ENCODE measurements at places on chromosomes 3 and 15.
A peak's percentile ranks its signal among the peaks of the same experiment; 100 is the strongest.

GRCh38 chr3:17841190-17841828 is 98.9 kb upstream of the TBC1D5 start:
- peak; percentile 92 for DNase-seq

DNA sequence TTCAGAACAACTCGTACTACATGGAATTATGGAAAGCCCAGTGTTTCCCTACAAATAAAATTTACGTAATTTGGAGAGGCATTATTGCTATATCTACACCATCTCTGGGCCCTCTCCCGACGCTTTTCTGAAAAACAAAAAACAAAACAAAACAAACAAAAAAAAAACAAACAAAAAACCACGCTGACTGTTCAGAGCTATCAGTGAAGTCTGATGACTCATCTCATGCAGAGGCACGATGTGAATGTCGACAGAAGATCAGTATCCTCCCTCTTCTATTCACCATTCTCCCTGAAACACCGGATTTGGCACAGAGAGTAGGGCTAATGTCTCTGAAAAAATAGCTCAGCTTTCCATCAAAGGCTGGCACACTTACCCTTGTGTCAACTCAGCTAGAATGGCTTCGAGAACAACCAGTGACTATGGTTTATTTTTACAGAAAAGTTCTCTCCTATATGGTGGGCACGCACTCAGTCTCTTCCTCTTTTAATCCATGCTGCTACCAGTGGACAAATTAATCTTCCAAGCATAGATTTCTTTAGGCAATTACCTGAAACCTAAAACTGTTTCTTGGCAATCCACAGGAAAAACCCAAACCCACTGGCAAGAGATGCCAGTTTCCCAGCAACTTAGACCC is 1.5 kb downstream of the CRBN start:
- DNase-seq: no peak

GRCh38 chr3:11434017-11434526 is 161.9 kb downstream of the ATG7 start:
- no peak for DNase-seq

DNA sequence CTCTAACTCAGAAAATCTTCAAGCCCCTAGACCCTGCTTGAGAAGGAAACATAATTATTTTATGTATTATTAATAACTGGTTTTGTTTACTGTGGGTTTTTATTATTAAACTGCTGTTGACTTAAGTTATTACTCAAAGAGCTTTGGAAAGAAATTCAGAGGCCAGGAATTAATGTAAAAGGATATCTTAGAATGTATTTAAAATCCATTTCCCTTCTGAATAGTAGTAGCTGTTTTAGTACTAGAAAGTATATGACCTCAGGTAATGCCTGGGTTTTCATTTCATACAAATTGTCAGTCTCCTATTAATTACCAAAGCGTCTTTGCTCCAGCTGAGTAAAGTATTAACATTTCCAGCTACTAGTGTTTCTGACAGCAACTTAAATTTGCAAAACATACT is 223.1 kb downstream of the ITPR1 start:
- no peak for DNase-seq

DNA sequence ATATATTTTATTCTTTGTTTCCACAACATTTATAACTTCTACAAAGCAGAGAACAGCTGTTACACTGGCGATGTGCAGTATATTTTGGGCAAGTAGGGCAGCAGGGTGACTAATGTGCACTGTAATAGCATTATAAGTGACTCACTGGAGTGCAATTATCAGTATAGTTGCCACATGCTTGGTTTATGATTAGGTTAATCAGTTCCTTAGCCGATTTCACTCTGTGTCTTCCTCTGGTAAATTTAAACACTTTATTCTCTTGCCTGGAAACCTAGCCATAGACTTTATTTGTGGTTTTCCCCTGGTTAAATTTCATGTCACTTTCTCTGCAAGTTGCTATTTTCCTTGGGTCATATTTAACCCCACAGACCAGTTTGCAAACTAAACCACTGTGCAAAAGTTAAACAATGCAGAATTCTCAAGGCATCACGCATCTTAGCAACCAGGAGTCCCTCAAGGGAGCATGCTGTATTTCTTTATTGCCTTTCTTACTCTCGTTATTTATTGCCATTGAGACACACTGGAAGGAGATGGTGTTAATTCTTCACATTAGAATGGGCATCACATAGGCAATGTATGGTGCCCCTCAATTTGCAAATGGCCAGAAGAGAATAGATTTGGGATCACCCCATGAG is 690.2 kb upstream of the DPPA4 start:
- DNase-seq: no peak

DNA sequence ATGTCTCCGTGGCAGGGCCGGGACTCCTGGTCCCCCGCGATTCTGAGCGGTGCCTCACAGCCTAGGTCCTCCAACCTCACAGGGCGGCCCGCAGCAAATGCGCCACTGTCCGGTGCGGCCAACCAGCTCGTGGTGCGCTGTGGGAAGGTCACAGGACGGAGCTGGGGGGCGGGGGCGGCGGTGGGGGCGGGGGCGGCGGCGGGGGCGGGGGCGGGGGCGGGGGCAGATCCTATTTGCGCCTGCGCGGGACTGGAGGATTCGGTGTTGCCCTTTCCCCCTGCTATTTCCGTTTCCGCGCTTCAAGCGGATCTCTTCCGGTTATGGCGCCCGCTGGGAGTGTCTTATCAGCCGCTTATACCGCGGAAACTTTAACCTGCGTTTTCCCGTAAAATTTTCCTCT is 106.7 kb upstream of the SNRPN start:
- no peak for DNase-seq

DNA sequence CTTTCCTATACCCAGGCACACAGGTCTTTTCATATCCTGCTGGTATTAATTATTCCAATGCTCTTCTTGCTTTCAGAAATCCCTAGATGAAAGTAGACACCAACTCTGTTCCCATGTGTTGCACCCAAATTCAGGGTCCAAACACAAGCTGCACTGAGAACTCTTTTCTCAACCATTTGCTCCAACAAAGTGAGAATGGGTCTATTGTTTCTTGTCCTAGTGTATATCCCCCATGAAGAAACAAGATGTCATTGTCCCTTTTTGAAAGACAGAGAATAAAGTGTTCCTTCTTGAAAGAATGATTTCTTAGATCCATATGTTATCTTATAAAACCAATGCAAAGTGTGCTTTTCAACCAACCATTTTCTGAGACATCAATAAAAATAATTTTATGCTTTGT is 353.7 kb downstream of the CNTN6 start:
- DNase-seq: no peak

DNA sequence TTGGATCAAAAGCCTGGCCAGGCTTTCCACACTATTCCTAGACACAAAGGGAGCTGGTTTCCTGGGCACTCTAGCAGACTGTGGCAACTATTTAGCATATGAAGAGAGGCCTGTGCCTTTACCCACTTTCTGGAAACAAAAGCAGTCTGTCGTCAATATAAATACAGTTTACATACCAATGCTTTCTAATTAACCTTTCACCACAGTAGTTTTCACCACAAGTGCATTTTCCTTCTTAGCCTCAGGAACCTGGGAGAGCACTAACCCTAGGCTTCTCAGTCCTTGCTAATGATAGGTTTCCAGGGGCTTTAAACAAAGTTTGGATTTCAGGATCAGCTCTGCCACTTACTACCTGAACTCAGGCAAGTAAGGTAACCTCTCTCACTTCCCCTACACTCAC is 499.1 kb downstream of the MAGI1 start:
- DNase-seq: no peak

GRCh38 chr3:101846709-101847108 is 2.6 kb upstream of the NFKBIZ start:
- peak; percentile 57 for DNase-seq

DNA sequence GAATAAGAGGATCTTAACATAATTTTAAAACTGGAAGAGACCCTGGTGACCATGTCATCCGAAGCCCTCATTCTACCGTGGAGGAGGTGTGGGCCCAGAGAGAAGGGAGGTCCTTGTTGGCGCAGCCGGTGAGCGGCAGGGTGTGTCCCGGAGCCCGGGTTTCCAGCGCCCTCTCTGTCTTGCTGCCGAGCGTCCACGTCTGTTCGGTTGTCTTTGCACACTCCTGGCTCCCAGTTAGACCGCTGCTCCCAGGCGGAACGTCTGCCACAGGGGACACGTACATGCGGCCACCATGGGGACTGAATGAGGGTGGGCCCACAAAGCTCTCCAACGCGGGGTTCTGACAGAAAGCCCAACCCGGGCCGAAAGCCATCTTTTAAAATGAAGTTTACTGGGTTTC is 6.6 kb upstream of the MUC4 start:
- DNase-seq: no peak

- DNase-seq: no peak
Measured at GRCh38 chr3:32097768-32098167, 8.7 kb upstream of the GPD1L start.

DNA sequence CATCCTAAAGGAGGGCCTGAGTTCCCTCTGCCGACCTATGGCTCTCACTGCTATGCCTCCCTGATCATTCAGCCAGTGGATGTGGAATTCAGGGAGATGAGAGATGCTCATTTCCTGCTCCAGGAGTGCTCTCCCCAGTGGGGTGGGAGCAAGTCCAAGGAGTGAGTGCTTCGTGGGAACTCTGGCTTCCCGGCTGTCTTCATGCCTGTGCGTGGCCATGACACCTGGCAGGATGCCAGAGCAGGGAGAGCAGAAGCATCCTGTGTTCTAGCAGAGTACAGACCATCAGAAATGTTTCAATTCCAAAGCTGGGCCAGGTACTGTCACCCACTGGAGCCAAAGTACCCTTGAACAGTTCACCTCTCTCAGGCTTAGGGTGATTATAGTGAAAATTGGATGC is 45.1 kb downstream of the APH1B start:
- DNase-seq: no peak

DNA sequence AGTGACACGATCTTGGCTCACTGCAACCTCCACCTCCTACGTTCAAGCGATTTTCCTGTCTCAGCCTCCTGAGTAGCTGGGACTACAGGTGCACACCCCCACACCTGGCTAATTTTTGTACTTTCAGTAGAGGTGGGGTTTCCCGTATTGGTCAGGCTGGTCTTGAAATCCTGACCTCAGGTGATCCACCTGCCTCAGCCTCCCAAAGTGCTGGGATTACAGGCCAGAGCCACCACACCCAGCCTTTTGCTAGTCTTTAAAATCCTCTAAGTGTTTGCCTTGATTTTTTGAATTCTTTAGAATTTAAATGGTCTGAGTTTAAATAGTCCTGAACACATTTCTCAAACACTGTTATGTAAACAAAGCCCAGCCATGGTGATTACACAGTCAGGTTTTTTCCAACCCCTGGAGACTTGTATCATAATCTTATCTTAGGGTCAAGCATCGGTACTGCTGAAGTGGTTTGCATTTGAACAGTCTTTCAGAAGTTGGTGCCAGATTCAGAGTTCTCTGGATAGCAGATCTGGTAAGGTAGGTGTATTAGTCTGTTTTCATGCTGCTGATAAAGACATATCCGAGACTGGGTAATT is 28.2 kb upstream of the PIAS1 start:
- DNase-seq: no peak

GRCh38 chr3:158460926-158461325 is 110.1 kb upstream of the MLF1 start:
- DNase-seq: no peak

DNA sequence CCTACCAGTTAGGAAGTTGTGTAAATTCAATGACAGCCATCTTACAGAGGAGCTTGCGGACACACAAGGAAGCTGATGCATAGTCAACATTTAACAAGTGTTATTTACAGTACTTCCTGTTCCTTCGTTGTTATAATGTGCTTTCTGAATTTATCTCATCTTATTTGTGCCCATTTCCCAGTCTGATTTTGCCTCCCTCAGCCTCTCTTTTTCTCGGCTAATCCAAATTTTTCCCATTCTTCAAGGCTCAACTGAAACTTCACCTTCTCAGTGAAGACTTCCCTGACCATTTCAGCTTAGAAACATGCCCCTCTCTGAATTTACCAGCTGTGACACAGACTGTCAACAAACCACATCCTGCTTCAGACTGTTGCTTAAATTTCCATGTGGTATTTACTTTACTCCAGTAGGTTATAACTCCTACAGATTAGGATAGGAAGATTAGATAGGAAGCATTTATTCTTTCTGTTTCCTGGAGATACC is 55.7 kb upstream of the CP start:
- peak; percentile 75 for DNase-seq

- no peak for DNase-seq
Measured at GRCh38 chr15:22954326-22954725, 25.8 kb downstream of the CYFIP1 start.

- DNase-seq: peak; percentile 76
Measured at GRCh38 chr15:45157974-45158373, 28.2 kb downstream of the DUOX1 start.

GRCh38 chr15:63191895-63192618 is 2.7 kb downstream of the RAB8B start:
- peak; percentile 91 for DNase-seq

DNA sequence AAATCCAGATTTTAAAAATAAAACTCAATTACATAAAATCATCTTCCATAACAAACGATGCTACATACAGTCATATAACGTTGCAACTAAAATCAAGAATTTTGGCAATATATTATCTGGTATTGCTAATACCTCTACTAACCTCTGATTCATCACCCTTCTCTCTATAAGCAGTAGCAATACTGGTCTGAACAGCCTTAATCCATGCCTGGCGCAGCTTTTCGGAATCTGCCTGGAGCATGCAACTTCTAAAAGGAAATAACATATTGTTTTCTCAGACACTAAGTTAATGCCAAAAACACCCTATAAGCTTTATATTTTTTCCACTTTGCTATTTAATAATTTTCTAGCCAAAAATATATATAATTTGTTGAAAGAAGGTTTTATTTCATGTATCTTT is 35.4 kb upstream of the XXYLT1 start:
- no peak for DNase-seq

GRCh38 chr3:145094355-145094941 is 1066.5 kb downstream of the PLOD2 start:
- DNase-seq: no peak

DNA sequence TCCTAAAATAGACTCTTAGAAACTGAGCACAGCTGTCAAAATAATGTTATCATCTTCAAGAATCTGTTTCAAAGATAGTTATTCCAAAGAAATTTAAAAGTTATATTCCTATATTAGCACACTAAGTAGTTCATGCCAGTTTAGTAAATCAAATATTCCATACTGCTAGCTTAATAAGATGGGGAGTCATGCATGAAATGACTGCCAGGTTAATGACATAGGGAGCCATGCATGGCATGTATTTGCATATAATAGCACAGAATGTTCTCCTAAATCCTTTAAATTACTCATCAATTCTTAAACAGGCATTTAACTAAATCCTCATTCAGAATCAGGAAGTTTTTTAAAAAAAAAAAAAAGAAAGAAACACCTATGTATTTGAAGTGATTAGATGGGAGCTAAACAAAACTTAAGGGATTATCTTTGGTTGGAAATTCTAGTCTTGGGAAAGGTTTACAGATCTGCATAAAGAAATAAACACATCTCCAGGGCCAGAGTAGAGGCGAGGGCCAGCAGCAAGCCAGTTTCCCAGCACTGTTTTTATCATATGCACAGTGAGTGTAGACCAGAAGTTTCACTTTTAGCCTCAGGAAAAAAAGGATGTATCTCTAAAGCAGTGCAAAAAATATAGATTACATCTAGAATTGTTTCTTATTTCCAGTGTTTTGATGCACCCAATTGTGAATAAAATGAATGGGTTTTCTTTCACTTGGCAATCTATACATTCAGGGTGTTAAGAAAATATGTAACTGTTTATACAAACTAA is 366.4 kb upstream of the AGTR1 start:
- DNase-seq: no peak

Measured in activated CD4-positive, alpha-beta T cell treated with anti-CD3 and anti-CD28 coated beads, Interleukin-2, amount 10 ng/mL, durations not matched to agents 24 days and 14 days (primary cell).